Left forelimb (tissue), 1 donor: ENCODE measurements at places on chromosomes 3 and 15.

GRCh38 chr3:143726727-143727126, 121.5 kb downstream of the SLC9A9 start:
- no peak for DNase-seq

DNA sequence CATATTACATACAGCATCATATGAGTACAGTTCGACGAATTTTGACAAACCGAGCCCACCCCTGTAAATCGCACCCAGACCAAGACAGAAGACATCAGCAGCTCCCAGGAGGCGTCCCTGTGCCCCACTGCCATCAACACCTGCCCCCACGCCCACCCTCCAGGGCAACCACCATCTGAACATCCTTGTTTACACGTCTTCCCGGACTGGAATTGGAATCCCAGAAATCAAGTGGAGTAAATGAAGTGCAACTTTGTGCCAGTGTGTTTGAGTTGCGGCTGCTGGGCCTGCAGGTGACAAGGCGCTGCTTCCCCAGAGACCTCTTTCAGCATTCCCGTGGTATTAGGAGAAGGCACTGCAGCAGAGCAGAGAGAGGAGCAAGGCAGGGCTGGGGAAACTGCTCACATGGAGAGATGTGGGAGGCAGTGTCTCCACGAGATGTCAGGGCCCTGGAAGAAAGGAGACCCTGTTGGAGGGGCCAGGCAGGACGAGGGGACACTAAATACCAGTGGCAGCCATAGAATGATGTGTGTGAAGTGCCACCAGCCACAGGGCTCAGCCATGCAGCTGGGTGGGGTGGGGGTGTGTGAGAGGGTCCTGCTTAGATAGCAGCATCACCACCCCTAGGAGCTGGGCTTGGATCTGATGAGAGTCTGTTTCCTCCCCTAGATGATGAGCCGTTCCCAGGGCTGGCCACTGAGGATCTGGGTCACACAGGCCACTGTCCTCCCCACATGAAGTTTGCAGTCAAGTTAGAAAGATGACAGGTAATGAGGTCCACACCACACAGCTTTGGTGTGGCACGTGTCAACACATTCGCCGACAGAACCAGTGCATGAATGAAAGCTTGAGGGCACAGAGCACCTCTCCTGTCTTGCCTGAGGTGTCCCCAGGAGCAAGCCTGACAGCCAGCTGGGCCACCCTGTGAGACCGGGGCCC, 33.4 kb upstream of the PCSK6 start:
- no peak for DNase-seq

- DNase-seq: no peak
Measured at GRCh38 chr3:46100812-46101211, 73.5 kb upstream of the XCR1 start.

- no peak for DNase-seq
Measured at GRCh38 chr15:48565560-48566482, 79.7 kb downstream of the FBN1 start.

DNA sequence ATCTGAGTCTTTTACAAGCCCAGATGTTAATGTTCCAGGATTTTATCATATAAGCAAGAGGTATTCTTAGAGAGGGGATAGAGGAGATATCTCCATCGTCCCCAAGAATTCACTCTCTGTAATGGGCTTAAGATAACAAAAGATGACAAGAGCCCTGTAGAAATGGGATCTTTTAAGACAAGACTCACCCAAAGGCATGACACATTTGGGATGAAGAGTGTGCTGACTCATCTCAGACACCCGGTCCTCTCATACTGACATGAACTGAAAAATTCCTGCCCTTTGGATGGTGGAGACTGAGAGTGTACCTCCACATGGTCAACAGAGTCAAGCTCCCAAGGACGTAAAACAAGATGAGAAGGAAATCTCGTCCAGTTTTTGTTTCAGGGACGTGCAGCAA, 11.0 kb downstream of the LEKR1 start:
- no peak for DNase-seq
